ENCODE measurements at places on chromosomes 12 and 14. TPM values are rescaled to one million over a fixed set of nuclear protein-coding genes. Genes with fewer than 3 reads are reported as not detected.

Gene ASCL1
- polyA plus RNA-seq = not detected

Gene EXOC5
- polyA plus RNA-seq = 8.9 TPM

Gene GCH1
- polyA plus RNA-seq = 8.5 TPM

Gene EML1
- polyA plus RNA-seq = 4.4 TPM

Gene GTF2A1
- 6.2 TPM for polyA plus RNA-seq

Gene PLEKHD1
- polyA plus RNA-seq = 0.06 TPM

Gene LMO3
- polyA plus RNA-seq = 0.91 TPM

Gene MNAT1
- polyA plus RNA-seq = 13.4 TPM
